Mesenteric fat pad (tissue), 1 donor: ENCODE measurements at places on chromosomes 6 and 20. TPM values are rescaled to one million over a fixed set of nuclear protein-coding genes. Genes with fewer than 3 reads are reported as not detected.

The ZNF341 gene
- total RNA-seq = 3.1 TPM

The TMEM200A gene
- 4.3 TPM for total RNA-seq

The PSORS1C1 gene
- total RNA-seq = 0.45 TPM

The LZTS3 gene
- 6.2 TPM for total RNA-seq

DNA sequence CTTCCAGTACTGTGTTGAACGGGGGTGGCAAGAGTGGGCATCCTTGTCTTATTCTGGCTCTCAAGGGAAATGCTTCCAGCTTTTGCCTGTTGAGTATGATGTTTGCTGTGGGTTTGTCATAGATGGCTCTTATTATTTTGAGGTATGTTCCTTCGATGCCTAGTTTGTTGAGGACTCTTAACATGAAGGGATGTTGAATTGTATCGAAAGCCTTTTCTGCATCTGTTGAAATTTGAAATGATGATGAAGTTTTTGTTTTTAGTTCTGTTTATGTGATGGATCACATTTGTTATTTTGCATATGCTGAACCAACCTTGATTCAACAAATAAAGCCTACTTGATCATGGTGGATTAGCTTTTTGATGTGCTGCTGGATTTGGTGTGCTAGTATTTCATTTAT, 48.0 kb downstream of the RPRD1B start:
- no peak for DNase-seq

- DNase-seq = no peak
Observed at GRCh38 chr6:128914051-128914450, 31.1 kb downstream of the LAMA2 start.

GRCh38 chr6:41111017-41111416, 38.2 kb downstream of the NFYA start:
- no peak for DNase-seq

DNA sequence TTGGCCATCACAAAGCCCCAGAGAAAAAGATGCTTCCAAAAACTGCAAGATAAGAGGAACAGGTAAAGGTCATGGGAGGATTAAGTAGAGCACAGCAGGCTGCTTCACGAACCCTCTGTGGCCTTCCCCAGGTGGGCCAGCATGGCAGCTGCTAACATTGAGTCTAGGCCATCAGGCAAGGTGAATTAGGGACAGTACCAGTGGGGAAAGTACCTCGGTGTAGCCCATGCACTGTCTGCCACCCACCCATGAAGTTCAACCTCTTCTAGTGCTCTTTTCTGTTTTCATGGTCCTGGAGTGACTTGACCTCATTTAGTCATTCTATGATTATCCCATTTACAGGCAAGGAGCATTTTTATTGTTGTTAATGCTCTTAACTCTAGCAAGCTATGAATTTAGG, 108.6 kb upstream of the DUSP22 start:
- no peak for DNase-seq

GRCh38 chr6:137013738-137014602, 30.8 kb downstream of the IL20RA start:
- DNase-seq = no peak

- DNase-seq = no peak
Observed at GRCh38 chr6:7086488-7086887, 21.3 kb upstream of the RREB1 start.

- no peak for DNase-seq
Observed at GRCh38 chr6:78713564-78713963, 153.8 kb upstream of the IRAK1BP1 start.

DNA sequence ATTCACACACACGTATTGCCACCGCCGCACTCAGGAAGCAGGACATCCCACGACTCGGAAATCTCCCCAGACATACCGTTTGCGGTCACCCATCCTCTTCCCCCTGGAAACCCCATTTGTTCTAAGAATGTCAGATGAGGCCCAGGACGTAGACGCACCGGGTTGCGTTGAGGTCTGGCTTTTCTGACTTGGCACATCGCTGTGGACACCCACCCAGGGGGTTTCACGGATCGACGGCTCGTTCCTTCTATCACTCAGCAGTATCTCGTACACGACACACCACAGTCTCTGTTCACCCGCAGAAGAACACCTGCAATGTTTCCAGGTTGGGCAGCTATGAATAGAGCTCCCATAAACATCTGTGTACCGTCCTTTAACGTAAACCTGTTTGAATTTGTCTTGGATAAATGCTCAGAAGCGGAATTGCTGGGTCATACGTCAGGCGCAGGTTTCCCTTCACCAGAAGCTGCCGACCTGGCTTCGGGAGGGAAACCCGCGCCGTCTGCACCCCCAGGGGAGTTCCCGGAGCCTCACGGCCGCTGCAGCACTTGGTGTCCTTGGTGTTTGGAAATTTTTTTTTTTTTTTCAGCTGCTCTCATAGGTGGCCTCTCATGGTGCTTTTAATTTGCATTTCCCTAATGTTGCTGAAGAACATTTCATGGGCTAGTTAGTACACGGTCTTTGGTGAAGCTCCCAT, 9.3 kb upstream of the EEF1A2 start:
- DNase-seq = no peak

- DNase-seq = no peak
Observed at GRCh38 chr6:107330168-107330567, 129.2 kb downstream of the PDSS2 start.

GRCh38 chr6:81194374-81194773, 558.1 kb downstream of the TENT5A start:
- no peak for DNase-seq

DNA sequence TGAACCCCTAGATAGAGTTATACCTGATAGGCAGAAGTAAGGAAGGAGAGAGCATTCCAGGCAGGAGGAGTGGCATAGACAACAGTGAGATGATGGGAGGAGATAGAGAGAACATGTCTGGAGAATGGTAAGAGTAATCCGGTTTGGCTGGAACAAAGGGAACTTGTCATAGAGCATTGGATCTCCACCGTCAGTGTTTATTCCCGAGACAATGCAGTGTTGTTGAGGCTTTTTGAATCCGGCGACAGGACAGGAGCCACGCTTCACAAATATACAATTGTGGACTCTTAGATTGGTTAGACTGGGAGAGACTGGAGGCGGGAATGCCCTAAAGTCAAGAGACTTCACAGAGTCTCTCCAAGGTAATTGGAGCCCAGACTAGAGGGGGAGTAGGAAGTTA, 119.8 kb downstream of the ANKS1A start:
- no peak for DNase-seq

DNA sequence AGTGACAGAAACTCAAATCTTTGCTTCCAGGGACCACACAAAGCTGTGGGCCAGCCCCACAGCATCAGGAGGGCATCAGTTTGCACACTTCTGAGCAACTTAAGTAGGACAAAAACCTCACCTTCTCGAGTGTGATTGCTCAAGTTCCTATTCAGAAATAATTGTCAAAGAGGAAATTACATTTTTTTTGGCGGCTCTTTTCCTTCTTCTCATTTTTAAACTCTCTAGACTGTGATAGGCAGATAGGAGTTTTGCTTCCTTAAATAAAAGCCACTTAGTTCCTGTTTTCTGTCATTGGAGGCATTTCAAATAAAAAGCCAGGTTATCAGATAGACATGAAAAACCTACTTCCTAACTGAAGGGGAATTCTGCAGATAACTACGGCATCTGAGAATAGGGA, 11.2 kb upstream of the TAGAP start:
- DNase-seq = no peak

DNA sequence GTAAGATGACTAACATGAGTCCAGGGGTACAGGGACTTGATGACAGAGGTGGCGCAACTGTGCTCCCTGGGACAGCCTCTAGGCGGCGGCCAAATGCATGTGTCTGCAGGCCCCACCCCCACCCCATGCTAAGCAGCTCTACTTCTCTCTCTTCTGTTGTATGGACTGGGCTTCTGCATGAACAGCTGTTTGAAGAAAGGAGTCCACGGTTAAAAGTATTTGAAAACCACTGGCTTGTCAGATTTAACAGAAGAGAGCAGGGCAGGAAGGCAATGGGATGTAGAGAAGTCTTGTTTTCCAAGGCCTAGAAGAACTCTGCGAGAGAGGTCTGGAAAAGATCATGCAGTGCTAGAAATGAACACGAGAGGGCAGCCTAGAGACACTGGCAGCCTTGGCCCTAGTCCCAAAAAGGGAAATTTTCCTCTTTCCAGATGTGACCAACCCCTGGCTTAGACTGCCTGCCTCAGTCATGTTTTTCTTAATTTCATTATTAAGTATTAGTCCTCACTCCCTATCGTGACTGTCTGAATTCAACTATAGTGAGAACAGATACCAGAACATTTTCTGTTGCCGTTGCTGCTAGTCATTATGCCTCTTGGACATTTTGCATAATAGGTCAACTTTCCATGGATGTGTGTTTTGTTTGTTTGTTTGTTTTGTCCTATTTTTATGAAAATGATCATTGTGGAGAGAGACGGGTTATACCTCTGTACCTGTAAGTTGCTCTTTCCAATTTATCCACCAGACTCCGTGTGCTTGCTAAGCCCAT, 265.0 kb downstream of the ADGRG6 start:
- no peak for DNase-seq
